ENCODE measurements at places on chromosomes 16 and 17. TPM values are rescaled to one million over a fixed set of nuclear protein-coding genes. Genes with fewer than 3 reads are reported as not detected.

DNA sequence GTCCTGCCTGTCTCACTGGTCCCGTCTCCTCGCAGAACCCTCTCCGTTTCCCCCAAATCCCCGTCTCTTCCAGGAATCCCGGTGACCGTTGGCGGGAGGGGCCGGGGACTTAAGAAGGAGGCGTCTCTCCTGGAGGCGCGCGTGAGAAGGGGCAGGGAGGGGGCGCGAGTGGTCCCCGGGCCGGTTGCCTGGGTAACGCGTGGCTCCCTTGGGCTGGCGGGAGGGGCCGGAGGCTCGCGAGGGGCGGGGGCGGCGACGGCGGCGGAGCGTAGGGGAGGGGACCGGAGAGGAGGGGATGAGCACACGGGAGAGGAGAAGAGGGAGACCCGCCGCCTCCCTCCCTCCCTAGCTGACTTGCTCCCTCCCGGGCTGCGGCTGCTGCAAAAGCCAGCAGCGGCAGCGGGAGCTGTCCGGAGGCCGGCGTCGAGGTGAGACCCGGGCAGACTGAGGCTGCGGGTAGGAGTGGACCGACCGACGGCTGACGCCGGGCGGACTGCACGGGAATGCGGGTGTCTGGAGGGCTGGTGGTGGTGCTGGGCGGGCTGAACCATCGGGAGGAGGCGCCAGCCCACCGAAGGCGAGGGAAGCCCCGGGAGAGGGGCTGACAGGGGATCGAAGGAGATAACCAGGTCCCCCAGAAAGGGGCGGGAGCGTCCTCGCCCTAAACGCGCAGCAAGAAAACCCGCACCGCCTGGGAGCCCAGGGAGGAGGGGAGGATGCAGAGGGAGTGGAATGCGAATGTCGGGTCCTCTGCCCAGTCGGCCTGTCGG, at the start of gene PRRT2:
TSS of gene PRRT2 (plus strand) at position 298 of the 770 bp plus-strand sequence. CDS start 862 bp downstream, outside the sequence.
- DNase-seq, result peak; percentile 63

GRCh38 chr16:82016964-82017363, 5.7 kb upstream of the SDR42E1 start:
- DNase-seq, result no peak

DNA sequence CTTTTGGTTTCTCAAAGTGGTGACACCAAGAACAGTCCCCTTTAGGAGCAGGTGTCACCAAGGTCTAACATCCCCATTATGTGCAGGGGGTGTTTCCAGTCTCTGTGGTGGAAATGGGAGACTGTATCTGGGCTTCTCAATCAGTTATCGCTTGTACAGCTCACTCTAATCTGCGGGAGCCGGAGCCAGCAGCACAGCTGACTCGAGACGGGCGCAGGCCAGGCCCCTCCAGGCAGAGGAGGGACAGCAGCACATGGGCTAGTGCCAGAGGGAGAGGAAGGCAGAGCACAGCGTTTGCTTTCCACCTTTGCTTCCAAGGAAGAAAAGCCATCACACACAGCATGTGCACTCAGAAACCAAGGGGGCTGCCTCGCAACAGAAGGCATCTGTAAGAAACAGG, 91.2 kb upstream of the CREBBP start:
- no peak for DNase-seq

DNA sequence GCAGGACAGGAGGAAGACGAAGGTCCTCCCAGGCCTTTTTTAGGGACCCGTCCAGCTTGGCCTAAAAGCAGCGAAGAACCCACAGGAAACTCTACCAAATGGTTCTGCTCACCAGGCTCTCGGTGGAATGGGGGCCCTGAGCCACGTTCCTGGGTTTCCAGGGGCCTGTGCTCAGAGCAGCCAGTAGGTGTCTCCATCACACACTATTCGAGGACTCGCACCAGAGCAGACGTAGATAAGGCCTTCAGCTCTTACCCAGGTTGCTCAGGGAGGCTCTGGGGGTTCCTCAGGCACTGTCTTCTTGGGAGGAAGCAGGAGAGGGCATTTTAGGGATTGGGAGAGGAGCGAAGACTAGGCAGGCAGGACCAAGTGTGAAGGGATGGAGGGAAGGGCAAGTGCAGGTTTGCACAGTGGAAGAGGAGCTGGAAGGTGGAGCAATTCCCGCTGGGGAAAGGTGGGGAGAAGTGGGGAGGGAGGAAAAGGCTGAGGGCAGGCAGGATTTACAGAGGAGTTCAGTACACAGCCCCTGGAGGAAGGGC, 157.1 kb downstream of the RGS9 start:
- DNase-seq, result peak; percentile 58

GRCh38 chr17:50785946-50786570, 18.7 kb upstream of the ANKRD40CL start:
- DNase-seq, result no peak

DNA sequence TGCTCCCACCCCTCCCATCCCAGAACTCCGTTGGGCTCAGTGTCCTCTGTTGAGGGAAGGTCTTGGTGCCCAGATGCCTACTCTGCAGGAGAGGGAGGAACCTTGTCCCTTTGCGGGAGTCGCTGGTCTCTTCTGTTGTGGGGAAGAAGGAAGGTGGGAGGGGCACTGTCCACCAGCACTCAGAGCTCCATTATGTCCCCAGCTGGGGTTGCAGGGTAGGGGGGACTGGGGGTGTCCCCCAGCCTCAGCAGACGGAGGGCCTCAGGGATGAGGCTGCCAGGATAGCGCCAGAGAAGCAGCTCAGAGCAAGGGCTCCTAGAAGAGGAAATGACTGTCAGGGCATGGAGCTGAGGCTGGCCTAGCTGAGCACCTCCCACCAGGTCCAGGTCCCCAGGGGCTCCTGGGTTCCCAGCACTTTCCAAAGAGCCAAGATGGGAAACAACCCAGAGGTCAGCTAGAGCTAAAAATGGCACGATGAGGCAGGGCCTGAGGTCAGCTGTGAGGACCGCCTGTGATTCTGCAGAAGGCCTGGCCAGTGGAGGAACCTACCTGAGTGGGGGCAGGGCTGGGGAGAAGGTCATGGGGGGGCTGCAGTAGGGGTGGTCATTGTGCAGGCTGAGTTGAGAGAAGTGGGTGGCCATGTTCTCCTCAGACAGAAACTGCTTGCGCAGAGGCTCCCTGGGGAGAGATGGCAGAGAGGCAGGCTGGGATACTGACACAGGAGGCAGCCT, 893 bp downstream of the HCFC1R1 start:
- DNase-seq, result no peak

DNA sequence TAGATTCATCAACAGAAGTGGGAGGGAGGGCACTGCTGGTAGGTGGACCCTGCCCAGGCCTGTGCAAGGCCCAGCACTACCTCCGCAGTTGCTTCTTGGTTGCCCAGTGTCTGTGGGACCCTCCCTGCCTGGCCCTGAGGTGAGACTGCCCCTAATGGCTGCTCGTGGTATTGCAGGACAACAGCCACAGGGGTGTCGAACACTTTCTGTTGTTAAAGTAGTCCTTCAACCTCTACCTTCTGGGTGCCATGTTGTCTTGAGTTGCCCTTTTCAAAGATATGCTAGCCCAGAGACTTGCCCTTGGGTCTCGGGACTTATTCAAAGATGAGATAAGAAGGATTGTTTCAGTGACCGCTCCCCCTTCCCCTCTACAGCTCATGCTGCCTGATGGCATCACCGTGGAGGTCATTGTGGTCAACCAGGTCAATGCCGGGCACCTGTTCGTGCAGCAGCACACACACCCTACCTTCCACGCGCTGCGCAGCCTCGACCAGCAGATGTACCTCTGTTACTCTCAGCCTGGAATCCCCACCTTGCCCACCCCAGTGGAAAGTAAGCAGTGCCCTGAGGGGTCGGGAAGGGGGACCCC, 29.1 kb downstream of the AKAP1 start:
- DNase-seq, result peak; percentile 17

GRCh38 chr17:57257195-57257894, 1.0 kb downstream of the MSI2 start:
- no peak for DNase-seq

Gene DNASE1L2
- 0.60 TPM for total RNA-seq

Gene CD2BP2
- 22.8 TPM for total RNA-seq

Gene SLC13A5
- not detected for total RNA-seq

Gene MON1B
- 7.4 TPM for total RNA-seq
